Fibroblast of the aortic adventitia (primary cell): ENCODE measurements at places on chromosomes 1 and 21.

- DNase-seq = no peak
Measured at GRCh38 chr1:87208931-87209330, 119.7 kb upstream of the LMO4 start.

DNA sequence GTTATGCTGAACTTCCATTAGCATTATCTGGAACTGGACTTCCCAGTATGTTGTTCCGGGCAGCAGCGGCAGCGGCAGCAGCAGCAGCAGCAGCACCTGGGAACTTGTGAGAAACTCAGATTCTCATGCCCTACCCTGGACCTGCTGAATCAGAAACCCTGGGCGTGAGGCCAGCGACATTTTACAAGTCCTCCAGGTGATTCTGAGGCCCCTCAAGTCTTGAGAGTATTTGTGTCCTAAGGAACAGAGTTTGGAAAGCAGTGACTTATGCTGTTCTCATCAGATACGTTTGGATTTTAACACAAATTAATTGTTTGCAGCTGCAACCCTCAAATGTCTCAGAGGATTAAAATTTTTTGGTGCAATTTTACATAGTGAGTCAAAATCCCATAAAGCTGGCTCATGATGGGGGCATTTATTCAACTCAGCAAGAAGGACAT lies 157.2 kb upstream of the KAZN start:
- DNase-seq = peak; percentile 68

DNA sequence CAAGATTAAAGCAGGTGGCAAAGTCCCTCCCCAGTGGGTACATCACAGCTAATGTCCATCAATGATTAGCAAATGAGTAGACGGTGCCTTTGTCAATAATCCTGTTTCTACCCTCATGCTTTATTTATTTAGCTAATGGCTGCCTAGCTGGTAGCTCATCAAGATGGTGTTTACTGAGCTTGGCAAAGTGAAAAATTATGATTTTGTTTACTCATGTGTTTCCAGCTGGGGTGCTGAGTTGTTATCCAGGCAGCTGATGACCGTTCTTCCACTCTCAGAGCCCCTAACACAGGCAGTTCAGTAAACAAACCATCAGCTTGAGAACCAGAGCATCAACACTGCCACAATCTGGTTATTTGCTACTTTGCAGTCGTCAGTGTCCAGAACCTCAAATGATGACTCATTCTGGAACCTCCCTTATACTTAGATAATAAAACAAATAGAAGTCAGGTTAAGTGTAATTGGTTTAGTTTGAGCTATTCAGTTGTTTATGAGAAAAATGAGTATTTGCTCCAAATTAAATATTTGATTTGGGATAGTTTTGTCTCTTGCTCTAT lies 163.9 kb downstream of the ST6GALNAC5 start:
- DNase-seq = peak; percentile 20

GRCh38 chr1:153028766-153029165 lies 2.2 kb upstream of the SPRR1B start:
- no peak for DNase-seq
